Activated CD4-positive, alpha-beta memory T cell treated with anti-CD3 and anti-CD28 coated beads for 36 hours (primary cell): ENCODE measurements at places on chromosomes 1 and 21.

DNA sequence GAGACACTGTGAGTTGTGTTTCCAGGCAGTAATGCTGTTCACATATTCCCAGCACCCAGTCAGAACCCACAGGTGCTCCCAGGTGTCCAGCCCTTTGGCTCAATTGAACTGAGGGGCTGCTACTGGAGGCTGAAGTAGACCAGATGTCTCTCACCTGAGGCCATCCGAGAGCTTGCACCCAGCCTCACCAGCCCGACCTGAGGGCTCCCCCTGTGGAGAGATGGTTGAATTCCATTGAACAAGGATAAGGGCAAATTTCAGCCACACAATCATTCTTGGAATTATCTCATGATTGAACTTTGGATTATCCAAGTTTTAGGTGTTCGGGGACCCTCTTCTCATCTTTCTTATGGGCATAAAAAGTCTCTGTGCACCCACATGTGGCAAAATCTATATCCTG lies 52.1 kb downstream of the OBSCN start:
- DNase-seq: no peak

DNA sequence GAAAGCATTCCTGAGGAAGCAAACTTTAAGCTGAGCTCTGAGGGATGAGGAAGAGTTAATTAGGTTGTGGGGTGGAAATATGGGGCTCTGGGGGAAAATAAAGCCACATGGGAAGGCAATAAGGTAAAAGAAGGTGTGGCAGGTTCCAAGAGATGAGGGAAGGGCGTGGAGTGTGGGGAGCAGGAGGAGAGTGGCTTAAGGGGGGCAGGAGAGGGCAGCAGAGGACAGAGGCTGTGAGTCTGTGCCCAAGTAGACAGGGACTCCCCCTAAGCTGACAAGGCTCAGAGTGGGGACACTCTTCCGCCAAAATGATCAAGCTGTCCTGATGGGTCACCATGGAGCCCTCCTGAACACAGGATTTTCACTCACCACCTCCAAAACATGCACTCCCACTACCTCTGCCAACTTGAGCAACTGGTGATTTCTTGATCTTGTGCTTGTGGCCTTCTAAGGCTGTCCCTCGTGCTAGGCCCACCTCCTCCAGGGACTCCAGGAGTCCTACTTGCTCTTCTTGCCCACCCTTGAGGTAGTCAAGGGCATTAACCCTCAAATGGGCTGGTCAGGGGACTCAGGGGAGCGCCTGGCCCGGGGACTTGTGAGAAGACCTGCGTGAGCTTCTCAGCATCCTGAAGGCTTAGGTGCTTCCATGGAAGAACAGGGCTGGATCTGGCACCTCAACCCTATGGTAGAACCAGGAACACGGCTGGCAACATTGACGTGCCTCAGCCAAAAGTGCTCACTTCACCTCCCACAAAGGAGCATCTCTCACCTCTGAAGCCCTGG lies 23.4 kb downstream of the DMAP1 start:
- DNase-seq: no peak

DNA sequence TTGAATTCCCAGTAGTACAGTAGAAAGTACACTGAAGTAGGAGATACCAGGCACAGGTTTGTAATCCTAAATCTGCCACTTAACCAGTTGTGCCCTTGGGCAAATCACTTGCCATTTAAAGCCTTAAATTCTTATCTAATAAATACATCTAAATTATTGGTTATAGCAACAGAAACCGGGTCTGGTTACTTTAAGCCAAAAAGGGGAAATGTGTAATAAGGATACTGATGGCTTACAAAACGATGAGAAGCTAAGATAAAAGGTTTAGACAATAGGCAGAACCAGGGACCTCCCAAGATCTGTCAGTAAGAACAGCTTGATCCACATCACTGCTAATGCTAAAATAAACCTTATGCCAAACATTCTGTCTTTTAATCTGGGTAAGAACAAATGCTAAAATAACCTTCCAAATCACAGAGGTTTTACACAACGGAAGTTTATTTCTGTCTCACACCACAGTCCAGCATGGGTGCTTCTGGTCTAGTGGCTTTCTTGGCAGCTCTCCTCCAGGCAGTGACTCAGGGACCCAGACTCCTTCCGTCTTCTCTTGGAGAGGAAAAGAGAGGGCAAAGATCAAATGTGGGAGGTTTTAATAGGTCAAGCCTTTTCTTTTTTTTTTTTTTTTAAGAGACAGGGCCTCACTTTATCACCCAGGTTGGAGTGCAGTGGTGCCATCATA lies 16.5 kb upstream of the ZMYM1 start:
- DNase-seq: no peak

GRCh38 chr1:21852282-21853130 lies 40.4 kb downstream of the LDLRAD2 start:
- DNase-seq: peak; percentile 19

DNA sequence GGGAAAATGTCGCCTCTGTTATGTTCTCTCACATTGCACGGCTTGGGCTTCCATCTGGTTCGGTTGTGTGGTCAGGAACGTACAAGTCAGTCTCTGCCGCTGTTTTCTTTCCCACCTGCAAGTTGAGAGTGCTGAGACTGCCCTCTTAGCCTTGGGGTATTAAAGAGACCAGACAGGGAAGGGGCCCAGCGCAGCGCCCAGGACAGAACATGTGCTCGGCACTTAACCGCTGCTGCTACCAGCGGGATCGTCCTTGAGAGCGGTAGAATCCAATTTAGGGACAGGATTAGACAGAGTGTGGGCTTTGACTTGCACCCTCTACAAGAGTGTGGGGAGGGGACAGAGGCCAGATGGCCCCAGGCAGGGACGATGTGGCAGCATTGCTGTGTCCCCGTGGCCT lies 17.7 kb upstream of the AGPAT3 start:
- no peak for DNase-seq

GRCh38 chr1:15991427-15992186 lies 12.4 kb upstream of the SRARP start:
- no peak for DNase-seq

DNA sequence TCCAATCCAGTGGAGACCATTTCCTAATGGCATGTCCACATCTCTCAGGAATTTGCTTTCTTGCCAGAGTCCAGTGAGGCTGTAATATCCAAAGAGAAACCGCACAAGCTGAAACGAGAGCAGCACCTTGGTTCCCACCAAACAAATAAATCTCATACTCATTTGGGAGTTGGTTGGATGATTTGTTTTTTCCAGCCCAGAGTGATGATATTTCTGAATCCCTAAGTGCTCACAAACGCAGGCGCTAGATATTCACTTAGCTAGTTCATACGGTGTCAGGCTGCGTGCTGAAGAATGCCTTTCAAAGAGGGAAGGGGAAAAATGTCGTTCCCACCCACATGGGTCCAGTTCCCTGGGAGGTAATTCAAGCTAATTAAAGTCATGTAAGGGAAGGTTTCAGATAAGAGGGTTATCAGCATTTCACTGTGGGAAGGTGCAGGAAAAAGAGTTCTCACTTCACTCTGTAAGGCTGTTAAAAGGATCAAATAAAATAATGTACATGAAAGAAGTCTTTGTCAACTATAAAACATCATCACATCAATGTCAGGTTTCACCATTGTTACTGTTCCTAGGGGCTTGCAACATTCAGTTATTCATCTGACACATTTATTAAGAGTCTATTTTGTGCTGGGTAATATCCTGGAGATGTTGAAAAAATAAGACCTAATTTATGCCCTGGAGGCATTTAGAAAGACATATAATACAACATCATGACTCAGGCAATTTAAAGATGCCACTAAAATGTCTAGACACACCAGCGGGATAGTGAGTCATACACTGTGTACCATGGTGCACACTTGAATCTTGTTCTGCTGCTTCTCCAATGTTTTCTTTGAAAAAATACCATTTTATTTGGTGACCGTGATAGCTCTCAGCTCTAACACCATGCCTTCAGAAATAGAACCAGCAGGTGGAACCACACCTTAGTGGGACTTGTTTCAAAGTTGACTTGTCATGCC lies 19.3 kb downstream of the DPT start:
- no peak for DNase-seq

DNA sequence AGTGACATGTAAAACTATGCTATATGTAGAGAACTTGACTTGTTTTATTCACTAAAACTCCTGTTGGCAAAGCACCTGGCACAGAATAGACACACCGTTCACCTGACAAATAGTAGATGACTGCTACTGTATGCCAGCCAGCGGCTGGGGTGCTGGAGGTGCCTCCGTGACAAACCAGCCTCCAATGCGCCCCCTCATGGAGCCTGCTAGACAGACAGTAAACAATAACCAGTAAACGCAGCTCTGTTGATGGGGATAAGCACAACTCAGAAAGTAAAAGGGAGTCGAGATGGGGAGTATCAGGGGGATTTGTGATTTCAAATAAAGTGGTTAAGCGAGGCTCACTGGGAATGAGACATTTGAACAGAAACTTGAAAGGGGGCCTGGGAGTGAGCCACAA lies 107.2 kb downstream of the PRDM2 start:
- peak; percentile 38 for DNase-seq

DNA sequence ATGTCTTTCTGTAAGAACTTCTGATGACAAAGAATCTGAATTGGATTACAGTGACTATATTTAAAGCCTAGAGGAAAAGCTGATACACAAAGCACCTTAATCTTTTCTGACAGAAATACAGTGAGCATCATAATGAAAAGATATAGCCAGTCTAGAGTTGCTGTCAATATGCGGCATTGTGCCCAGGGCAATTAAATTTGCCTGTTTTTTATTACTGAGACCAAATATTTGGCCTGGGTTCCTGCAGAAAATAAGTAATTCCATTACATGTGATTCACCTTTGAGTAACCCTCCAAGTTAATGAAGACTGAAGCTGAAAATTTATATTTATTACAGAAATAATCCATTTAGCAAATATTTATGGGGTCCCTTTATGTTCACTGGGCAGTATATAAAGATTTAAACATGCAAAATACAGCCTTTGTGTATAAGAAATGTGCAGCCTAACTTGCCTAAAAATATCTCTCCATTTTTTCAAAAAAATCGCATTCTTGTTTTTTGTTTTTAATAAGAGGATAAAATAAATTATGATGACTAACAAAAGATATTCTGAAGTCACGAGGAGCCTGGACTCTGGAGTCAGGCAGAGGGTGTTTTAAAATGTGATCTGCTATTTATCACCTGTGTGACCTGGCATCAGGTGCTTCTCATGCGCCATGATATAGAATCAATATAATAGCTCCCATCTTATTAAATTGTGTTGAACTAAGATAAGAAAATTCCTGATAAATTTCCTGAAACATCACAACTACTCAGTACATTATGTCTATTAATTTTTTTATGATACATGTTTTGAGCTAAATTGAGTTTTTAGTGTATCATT lies 83.6 kb downstream of the SGIP1 start:
- DNase-seq: no peak

GRCh38 chr1:77783141-77783540 lies 3.7 kb downstream of the MIGA1 start:
- DNase-seq: no peak

- no peak for DNase-seq
Observed at GRCh38 chr1:155975375-155976061, 2.8 kb downstream of the ARHGEF2 start.

DNA sequence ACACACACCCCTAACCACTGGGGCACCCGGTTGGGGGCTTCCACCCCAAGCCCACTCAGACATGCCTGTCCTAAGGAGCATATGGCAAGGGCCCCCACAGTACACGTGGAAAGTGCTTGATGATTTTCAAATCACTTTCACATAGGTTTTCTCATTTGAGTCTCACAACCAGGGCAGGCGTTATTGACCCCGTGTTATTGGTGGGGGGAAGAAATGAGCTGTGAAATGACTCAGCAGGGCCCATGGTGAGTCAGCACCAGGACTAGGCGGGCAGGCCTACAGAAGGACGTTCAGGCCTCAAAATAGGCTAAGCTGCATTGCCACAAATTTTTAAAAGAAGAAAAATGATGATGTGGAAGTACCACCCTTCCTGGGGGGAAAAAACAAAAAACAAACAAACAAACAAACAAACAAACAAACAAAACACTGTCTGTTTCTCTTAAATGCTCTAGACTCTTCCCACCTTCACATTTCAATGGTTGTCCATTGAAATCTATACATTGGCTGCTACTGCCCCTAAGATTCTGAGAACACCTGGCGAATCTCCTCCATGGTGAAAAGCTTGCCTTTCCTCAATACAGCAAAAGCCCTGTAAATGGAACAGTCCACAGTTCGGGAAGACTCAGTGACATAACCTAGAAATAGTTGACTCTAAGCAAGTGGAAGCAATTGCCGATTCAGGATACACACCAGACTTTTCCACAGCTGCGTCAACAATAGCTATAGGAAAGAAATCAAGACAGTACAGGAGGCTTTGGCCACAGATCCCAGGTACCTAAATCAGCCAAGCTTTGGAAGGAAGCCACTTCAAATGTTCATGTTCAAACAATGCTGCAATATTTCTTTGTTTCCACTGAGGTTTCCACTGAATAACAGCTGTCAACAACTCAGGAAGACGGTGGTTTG lies 234.7 kb downstream of the TOMM20 start:
- DNase-seq: peak; percentile 79

DNA sequence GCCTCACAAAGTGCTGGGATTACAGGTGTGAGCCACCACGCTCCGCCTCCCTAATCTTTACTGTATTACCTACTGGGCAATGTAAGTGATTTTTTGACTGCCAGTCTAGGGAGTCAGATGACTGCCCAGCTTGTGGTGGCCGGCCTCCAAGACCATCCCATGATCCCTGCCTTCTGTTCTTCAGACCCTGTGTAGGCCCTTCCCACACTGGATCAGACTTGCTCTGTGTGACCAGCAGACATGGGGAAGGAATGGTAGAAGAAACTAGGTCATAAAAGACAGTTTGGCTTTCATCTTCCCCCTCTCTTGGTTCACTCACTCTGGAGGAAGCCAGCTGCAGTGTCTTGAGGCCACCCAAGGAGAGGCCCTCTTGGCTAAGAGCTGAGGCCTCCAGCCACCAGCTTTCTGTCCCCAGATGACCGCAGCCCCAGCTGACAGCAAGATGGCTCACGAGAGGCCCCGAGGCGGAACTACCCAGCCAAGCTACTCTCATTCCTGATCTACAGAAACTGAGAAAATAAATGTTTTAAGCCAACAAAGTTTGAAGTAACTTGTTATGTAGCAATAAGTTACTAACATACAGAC lies 14.5 kb upstream of the CBR3 start:
- no peak for DNase-seq

- no peak for DNase-seq
Observed at GRCh38 chr21:29017639-29018237, 1.4 kb downstream of the RWDD2B start.

DNA sequence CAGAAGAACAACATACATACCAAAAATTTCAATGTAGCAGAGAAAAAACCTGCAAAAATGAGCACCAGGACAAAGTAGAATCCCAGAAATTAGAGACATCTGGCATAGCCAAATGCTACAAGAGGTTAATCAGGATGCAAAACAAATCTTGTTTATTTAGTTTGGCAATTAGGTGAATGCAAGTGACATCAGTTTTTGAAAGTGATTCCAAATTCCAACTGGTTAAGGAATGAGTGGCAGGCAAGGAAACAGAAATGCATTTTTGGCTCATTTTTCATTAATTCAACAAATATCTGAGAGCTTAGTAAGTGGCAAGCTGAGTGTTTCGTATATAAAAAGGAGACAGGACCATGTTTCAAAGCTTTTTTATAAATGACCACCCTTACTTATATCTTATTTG lies 21.3 kb downstream of the SCAF4 start:
- no peak for DNase-seq

GRCh38 chr21:15441992-15442391 lies 287.8 kb upstream of the USP25 start:
- DNase-seq: no peak

GRCh38 chr1:189659731-189660130 lies 817.9 kb downstream of the BRINP3 start:
- DNase-seq: no peak
